ENCODE measurements at places on chromosomes 4 and X. TPM values are rescaled to one million over a fixed set of nuclear protein-coding genes. Genes with fewer than 3 reads are reported as not detected.

DNA sequence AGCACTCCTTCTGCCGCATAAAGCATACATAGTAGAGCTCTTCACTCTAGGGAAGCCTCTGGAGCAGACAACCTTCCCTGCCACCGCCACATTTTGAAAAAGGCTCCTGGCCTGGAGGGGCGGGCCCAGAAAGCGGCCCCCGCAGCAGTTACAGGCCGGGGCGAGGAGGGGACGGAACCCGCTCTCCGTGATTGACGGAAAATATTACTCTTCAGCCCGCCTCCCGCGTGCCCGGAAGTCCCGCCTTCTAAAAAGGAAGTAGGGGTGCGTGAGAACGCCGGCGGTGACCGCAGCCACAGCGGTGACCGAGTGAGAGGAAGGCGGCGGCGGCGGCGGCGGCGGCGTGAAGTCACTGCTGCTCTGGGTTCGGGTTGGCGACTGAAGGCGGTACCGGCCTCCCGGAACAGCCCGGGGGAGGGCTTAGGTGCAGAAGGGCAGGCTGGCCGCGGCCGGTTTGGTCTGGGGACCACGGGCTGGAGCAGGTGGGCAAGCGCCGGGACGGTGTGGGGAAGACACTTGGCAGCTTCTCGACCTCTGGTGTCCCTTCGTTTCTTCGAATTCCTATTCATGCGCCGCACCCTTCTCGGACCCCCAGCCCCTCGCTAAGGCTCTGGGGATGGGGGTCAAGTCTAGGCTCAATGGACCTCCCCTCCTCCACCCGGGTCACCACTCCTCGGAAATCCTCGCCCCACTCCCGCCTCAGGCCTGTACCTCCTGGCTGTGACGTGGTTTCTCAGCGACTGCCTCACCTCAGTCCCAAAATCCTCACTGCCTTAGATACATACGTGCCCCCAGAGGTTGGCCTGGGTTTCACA, at the start of gene HCCS:
Gene HCCS (plus strand): TSS at position 296 of the 815 bp plus-strand sequence. CDS start 729 bp downstream, outside the sequence.
- no peaks in the 10 kb centered on the region for H3K36me3 ChIP-seq
- H3K4me1 ChIP-seq = peaks cover 16% of the 10 kb centered on the region
- peak within 1 kb of the TSS; percentile 90 for H3K27ac ChIP-seq
- peak; percentile 90 for DNase-seq

GRCh38 chr4:6192245-6192644, 8.1 kb downstream of the JAKMIP1 start:
- no peak for DNase-seq
- H3K4me1 ChIP-seq = no peaks in the 10 kb centered on the region
- no peaks in the 10 kb centered on the region for H3K36me3 ChIP-seq
- H3K27ac ChIP-seq = no peak overlapping the region

GRCh38 chrX:103776546-103776945, at the start of gene PLP1:
Gene PLP1, plus strand, starts transcription at chrX:103776840. Its CDS starts 156 bp downstream, at chrX:103776996.
- H3K36me3 ChIP-seq = no peaks in the 10 kb centered on the region
- no peak within 1 kb of the TSS for H3K27ac ChIP-seq
- no peak for DNase-seq
- H3K4me3 ChIP-seq = no peak within 1 kb of the TSS
- H3K27me3 ChIP-seq = no peaks in the 10 kb centered on the region

GRCh38 chr4:139144161-139144859, 32.7 kb downstream of the ELF2 start:
- peak; percentile 76 for DNase-seq
- H3K27ac ChIP-seq = no peak overlapping the region
- H3K27me3 ChIP-seq = no peaks in the 10 kb centered on the region

DNA sequence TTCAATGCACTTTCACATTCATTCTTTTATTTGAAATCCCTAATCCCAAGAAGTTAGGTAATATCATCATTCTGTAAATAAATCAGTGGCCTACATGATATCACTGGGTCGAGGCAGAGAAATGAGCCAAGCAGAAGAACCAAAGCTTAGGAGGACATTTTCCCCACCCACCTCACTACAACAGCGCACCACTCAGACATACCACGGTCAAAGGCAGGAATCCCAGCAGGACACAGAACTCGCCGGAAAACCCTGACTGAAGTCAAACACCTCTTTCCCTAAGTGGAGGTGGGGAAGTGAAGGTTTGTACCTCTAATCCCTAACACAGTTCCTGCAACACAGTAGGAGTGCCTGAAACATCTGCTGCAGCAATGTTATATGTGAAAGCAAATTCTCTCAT, 21.5 kb downstream of the RELL1 start:
- H3K4me3 ChIP-seq = no peak overlapping the region
- no peaks in the 10 kb centered on the region for H3K27me3 ChIP-seq
- no peak overlapping the region for H3K27ac ChIP-seq
- H3K4me1 ChIP-seq = peaks cover 29% of the 10 kb centered on the region

GRCh38 chrX:96918864-96919263, 35.2 kb downstream of the RPA4 start:
- H3K27ac ChIP-seq = no peak overlapping the region
- no peaks in the 10 kb centered on the region for H3K4me1 ChIP-seq
- no peaks in the 10 kb centered on the region for H3K36me3 ChIP-seq
- DNase-seq = no peak
- H3K27me3 ChIP-seq = no peaks in the 10 kb centered on the region

DNA sequence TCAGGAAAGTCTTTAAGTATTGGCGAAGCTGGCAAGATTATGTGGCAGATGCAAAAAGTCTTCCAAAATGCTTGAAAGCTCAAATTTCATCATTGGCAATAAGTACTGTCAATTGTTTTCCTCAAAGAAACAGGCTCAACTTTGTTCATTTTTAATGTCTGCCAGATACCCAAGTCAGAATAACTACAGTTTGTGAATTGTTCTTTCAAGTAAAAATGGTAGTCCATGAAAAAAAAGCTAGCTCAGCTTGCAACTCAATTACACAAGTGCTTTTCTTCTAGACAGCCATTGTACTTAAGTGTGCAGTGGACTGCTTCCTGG, 70.5 kb downstream of the AFF1 start:
- H3K27me3 ChIP-seq = no peaks in the 10 kb centered on the region
- H3K27ac ChIP-seq = peak overlapping the region; percentile 90
- no peaks in the 10 kb centered on the region for H3K36me3 ChIP-seq
- DNase-seq = no peak
- H3K4me1 ChIP-seq = peaks cover 27% of the 10 kb centered on the region
- peak overlapping the region; percentile 92 for H3K4me3 ChIP-seq

GRCh38 chr4:174919886-174920423, 1.8 kb downstream of the ADAM29 start:
- no peak overlapping the region for H3K27ac ChIP-seq
- no peaks in the 10 kb centered on the region for H3K27me3 ChIP-seq
- H3K4me3 ChIP-seq = no peak overlapping the region
- H3K36me3 ChIP-seq = no peaks in the 10 kb centered on the region
- no peak for DNase-seq
- H3K4me1 ChIP-seq = no peaks in the 10 kb centered on the region

DNA sequence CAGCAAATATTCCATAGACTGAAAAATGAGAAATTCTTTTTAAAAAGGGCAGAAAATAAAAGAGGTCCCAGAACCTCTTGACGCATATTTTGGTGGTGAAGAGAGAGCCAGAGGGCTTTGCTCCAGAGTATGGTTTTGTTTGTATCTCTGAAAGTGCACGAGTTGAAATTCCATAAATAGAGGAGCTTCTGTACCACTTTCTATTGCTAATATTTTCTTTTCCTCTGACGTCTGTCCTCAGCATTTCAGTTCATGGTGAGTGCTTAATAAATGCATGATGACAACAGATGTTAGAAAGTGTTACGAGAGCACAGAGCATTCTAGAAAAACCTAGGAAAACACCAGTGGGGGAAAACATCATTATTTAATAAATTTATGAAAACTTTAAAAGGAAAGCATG, 145.6 kb downstream of the AMELX start:
- H3K27me3 ChIP-seq = no peaks in the 10 kb centered on the region
- peak overlapping the region; percentile 21 for H3K27ac ChIP-seq
- peaks cover 44% of the 10 kb centered on the region for H3K4me1 ChIP-seq
- no peaks in the 10 kb centered on the region for H3K36me3 ChIP-seq
- DNase-seq = peak; percentile 30

DNA sequence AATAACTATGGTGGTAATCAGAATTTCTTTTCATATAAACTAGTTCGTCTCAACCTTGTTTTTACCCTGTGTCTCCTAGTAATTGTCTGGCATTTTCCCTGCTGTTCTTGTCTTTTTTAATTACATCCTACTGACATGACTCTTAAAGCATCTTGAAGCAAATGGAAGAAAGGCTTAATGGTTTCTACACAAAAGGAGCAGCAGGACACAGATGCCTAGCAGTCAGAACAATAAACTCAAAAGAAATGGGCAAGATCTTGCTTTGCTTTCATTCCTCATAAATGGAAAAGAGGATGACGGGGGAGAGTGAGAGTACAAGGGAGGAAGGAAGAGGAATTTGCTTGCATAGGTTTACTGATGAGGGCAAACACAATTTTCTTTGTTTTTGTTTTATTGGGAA, 293.2 kb upstream of the EMCN start:
- H3K4me1 ChIP-seq = no peaks in the 10 kb centered on the region
- no peak overlapping the region for H3K4me3 ChIP-seq
- DNase-seq = no peak
- no peak overlapping the region for H3K27ac ChIP-seq

- H3K27ac ChIP-seq = no peak overlapping the region
- peak; percentile 65 for DNase-seq
- H3K36me3 ChIP-seq = no peaks in the 10 kb centered on the region
- no peaks in the 10 kb centered on the region for H3K27me3 ChIP-seq
Observed at GRCh38 chrX:9370893-9371292, 94.0 kb upstream of the TBL1X start.

DNA sequence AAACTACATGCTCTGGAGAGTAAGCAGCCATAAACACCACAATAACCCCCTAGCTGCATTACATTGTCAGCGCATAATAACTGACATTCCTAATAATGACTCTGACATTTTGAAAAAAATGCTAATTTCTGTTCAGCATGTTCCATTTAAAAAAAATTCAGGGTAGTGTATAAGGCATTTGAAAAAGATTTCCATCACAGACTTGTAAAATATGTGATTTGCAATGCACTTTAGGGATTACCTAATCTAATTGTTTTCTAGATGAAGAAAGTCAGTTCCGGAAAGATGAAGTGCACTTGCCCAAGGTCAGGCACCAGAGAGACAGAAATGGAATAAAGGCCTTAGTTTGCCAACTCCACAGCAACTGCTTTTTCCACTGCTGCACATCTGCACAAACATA, 55.3 kb downstream of the FANCB start:
- no peaks in the 10 kb centered on the region for H3K36me3 ChIP-seq
- no peaks in the 10 kb centered on the region for H3K4me1 ChIP-seq
- no peaks in the 10 kb centered on the region for H3K27me3 ChIP-seq
- no peak overlapping the region for H3K27ac ChIP-seq

DNA sequence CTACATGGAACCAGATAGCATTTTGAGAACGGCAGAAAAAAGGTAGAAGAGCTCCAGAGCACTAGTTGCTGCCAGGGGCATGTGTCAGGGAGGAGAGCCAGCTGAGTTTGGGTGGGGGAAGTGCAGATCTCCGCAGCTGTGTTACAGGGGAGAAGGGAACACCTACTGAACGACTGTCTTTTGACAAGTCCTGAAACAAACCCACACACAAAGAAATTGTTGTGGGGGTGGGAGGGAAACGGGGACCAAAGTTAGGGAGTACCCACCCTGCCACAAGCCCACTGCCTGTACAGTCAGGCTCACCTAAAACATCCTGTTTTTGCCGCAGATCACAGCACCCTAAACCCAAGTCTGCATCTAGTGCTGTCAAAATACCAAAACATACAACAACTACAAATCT, 55.5 kb downstream of the LEF1 start:
- DNase-seq = no peak
- H3K4me1 ChIP-seq = no peaks in the 10 kb centered on the region
- no peak overlapping the region for H3K4me3 ChIP-seq

GRCh38 chr4:110415041-110415440, 60.9 kb upstream of the ENPEP start:
- no peak overlapping the region for H3K4me3 ChIP-seq
- no peaks in the 10 kb centered on the region for H3K4me1 ChIP-seq
- no peaks in the 10 kb centered on the region for H3K27me3 ChIP-seq
- DNase-seq = no peak
- no peaks in the 10 kb centered on the region for H3K36me3 ChIP-seq
- no peak overlapping the region for H3K27ac ChIP-seq

GRCh38 chr4:104930298-104930697, 216.4 kb upstream of the TET2 start:
- H3K4me1 ChIP-seq = no peaks in the 10 kb centered on the region
- H3K27ac ChIP-seq = no peak overlapping the region
- no peak for DNase-seq
- H3K36me3 ChIP-seq = no peaks in the 10 kb centered on the region

DNA sequence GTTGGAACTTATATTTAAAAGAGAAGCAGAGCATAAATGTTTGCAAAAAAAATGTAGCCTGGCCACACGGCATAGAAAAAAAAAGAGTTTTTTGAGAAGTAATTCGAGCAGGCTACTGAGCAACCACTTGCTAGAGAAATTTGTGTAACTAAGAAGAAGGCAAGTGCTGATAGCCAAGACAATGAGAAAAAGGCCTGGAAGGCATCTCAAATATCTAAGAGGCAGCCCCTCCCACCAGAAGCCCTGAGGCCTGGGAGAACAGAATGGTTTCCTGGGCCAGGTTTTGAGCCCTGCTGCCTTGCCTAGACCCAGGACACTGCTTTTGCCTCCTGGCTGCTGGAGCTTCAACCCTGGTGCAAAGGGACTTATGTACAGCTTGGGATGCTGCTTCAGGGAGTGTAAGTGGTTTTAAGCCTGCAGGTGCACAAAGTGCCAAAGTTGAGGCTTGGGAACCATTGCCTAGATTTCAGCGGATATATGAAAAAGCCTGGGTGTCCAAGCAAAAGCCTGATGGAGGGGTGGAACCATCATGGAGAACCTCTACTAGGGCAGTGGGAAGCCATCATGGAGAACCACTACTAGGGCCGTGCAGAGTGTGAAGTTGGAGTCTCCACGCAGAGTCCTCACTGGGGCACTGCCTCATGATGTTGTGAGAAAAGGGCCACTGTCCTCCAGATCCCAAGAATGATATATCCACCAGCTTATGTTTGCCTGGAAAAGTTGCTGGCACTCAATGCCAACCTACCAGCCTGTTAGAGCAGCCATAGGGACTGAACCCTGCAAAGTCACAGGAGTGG, 9.7 kb downstream of the TECRL start:
- no peak overlapping the region for H3K27ac ChIP-seq
- no peak for DNase-seq
- no peaks in the 10 kb centered on the region for H3K27me3 ChIP-seq
- no peaks in the 10 kb centered on the region for H3K4me1 ChIP-seq

DNA sequence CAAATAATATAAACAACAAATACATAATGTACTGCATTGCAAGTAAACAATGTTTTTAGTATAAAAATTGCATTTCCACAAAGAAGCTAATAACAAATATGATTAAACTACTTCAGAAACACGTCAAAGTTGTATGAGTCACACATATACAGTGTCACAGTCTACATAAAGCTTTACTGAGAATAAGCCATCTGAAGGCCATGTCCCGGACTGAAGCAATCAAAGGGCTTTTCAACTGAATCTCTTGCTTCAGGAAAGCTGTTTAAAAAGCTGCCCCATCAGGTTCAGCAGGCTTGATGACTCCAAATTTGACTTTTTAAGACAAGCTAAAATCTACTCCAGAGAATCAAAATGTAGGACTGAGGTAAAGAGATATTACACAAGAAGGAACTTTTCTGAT, 1476.8 kb downstream of the ADGRL3 start:
- H3K4me3 ChIP-seq = no peak overlapping the region
- no peak for DNase-seq
- H3K4me1 ChIP-seq = no peaks in the 10 kb centered on the region
- no peak overlapping the region for H3K27ac ChIP-seq
- no peaks in the 10 kb centered on the region for H3K36me3 ChIP-seq
- no peaks in the 10 kb centered on the region for H3K27me3 ChIP-seq

Gene REELD1
- total RNA-seq = not detected

Gene PPP3CA
- total RNA-seq = 57.0 TPM

Gene NXF3
- 31.4 TPM for total RNA-seq

Gene RAB33A
- total RNA-seq = 3.3 TPM

Gene EXOC1L
- total RNA-seq = not detected
